ENCODE measurements at places on chromosomes 4 and X. TPM values are rescaled to one million over a fixed set of nuclear protein-coding genes. Genes with fewer than 3 reads are reported as not detected.

DNA sequence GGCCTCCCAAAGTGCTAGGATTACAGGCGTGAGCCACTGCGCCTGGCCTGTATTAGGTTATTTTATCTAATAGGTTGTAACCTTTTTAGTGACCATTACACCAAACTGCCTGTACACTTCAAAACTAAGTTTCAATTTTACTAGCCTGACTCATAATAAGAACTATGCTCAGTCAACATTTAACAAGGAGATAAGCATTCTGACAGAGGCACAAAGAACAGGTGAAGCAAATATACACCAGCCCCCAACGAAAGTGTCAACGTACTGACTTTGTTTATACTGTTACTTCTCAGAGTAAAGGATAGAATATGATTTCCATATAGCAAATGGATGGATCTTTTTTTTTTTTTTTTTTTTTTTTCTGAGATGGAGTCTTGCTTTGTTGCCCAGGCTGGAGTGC, 62.8 kb downstream of the SHISA3 start:
- no peak for DNase-seq

DNA sequence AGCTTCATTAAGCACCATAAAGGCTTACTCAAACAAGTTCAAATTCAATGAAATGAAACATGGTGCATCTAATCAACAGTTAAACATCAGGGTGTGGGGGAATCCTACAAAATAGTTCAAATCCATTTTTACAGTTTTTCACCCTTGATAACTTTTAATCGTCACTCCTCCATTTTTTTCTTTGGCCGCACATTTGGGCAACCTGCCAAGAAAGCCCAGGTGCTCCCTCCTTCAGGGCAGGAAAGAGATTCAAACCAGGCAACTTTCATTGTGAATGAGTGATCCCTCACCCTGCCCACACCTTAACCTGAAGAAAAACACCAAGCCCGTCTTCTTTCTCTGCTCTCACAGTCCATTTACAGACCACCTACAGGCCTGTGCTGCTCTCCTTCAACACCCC, 24.9 kb downstream of the TRIM61 start:
- no peak for DNase-seq

GRCh38 chr4:122854447-122855352, 28.1 kb downstream of the FGF2 start:
- no peak for DNase-seq

- no peak for DNase-seq
These were observed 92.2 kb downstream of the ADGRL3 start for GRCh38 chr4:61292322-61292721.

DNA sequence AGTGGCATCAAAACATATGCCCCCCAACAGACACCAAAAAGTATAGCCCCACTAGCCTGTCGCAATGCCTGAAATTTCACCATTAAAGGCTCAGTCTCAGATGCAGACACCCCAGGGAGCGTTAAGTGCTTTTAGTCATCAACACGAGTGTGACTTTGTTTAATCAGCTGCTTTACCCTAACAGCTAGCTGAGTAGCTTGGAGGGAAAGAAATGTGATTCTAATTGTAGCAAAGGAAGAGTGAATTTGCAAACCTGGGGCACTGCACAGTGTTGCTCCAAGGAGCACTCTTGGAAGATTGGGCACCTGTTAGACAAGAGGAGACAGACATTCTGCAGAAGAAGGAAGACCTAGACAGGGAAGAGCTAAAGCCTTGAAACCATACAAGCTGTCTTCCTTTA, 145.1 kb downstream of the BEND2 start:
- no peak for DNase-seq

GRCh38 chr4:189597341-189597740, 343.3 kb upstream of the FRG1 start:
- no peak for DNase-seq

GRCh38 chr4:121873604-121874003, 3.3 kb upstream of the BBS7 start:
- no peak for DNase-seq

- no peak for DNase-seq
These were observed 5.1 kb downstream of the FBXL5 start for GRCh38 chr4:15649914-15650545.

DNA sequence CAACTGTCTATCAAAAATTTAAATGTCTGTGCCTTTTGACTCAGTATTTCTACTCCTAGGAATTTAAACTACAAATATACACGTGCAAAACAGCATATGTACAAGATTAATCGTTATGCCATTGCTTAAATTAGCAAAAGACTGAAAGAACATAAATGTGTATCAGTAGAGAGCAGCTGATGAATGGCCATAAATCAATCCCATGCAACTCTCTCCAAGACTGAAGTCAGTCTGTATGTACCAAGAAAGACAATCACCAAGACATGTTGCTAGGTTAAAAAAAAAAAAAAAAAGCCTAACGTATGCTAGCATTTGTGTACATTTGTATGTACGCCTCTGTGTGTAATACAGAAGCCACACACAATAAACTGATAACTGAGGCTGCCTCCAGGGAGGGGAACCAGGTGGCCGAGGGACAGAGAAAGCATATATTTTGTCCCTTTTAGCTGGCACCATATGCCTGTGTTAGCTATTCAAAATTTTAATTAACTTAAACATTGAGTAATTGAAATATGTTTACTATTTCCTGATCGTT, 130.7 kb downstream of the SH3KBP1 start:
- no peak for DNase-seq

- DNase-seq: no peak
These were observed 5.2 kb downstream of the DNASE1L1 start for GRCh38 chrX:154403858-154404257.

DNA sequence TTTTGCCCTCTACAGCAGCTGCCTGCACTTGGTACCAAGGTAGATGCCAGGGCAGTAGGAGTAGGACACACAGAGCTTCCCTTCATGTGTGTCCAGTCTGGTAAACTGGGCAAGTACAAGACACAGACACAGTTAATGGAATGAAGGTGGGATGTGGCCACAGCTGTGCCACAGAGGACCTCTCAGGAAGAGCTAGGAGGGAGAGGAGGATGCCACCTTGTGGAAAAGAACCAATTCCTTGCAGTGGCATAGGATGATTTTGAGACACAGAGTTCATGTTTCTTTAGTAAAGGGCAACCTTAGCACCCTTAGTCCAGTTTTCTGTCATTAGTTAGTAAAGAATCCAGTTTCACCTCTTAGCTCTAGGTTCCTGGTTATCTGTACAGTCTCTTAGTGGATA, 36.3 kb upstream of the TBC1D14 start:
- DNase-seq: no peak

GRCh38 chr4:25131381-25131780, 28.9 kb downstream of the SEPSECS start:
- no peak for DNase-seq

DNA sequence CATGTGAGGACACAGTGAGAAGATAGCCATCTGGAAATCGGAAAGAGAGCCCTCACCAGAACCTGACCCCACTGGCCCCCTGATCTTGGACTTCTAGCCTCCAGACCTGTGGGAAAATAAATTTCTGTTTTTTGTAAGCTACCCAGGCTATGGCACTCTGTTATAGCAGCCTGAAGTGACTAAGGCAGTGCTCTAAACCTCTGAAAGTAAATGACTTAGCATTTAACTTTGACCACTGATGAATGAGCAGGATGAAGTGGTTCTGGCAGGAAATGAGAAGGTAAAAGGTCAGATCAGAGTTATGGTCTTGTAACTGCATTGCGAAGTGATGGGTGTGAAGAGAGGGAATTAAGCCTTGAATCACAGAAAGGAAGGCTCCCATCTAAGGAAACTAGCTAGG, 17.0 kb downstream of the GPAT3 start:
- DNase-seq: no peak

GRCh38 chr4:183300655-183301054, 19.4 kb downstream of the CLDN22 start:
- DNase-seq: no peak

- no peak for DNase-seq
These were observed 148.4 kb downstream of the AR start for GRCh38 chrX:67692246-67692645.

- no peak for DNase-seq
These were observed 74.8 kb downstream of the WWC2 start for GRCh38 chr4:183173580-183174526.

DNA sequence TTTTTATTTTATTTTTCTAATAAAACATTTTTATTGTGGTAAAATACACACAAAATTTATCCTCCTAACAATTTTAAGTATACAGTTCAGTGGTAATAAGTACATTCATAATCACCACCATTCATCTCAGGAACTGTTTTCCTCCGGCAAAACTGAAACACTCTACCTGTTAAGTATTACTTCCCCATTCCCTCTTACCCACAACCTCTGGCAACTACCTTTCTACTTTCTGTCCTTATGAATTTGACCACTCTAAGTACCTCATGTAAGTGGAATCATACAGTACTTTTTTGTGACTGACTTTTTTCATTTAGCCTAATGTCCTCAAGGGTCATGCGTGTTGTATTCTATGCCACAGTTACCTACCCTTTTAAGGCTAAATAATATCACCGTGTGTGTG, 21.1 kb upstream of the HSFX4 start:
- no peak for DNase-seq

DNA sequence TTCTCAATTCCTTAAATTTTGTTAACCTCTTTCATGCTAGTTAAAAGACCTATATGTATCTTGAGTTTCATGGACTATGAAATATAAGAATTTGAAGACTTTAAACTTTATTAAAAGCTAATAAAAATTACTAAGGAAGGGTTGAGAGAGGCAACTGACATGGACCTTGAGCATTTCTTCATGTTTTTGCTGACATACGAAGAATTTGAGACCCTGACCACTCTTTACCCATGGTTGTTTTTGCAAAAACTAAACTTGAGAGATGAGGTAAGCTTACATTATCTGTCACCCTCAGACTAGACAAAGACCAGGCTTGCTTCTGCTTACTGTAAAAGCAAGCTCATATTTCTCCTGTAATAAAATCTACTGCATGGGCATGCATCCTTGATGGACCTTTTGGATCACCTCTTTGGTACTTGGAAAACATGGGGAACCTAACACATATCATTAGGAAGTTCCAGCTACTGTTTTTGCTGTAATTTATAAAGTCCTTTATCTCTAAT, 338.2 kb upstream of the PABPC4L start:
- DNase-seq: no peak

DNA sequence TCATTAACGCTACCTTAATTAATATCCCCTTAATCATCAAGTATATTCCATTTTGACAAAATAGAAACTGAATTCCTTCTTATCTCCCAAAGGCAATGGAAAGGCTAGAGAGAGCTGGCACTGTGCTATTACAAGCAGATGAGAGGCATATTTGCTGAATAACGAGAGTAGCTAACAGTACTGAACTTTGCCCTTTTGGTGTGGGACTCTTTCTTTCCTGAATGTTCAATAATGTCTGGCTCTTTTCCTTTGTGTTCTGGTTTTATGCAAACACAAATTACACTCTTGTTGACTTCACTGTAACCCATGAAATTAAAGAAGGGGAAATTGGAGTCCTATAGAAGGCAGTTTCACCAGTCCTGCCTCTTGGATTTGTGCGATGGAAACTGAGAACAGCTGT, 63.5 kb downstream of the SHROOM3 start:
- no peak for DNase-seq

DNA sequence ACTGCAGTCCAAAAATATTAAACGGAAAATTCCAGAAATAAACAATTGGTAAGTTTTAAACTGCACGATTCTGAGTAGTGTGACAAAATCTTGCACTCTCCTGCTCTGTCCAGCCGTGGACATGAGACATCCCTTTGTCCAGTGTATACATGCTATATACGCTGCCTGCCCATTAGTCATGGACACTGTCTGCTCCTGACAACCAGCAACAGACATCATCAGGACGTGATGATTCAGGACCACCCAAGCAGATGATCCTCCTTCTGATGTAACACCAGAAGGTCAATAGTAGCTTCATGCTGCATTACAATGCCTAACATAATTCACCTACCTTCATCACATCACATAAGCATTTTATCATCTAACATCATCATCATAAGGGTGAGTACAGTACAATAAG, 36.3 kb downstream of the ATRX start:
- no peak for DNase-seq

DNA sequence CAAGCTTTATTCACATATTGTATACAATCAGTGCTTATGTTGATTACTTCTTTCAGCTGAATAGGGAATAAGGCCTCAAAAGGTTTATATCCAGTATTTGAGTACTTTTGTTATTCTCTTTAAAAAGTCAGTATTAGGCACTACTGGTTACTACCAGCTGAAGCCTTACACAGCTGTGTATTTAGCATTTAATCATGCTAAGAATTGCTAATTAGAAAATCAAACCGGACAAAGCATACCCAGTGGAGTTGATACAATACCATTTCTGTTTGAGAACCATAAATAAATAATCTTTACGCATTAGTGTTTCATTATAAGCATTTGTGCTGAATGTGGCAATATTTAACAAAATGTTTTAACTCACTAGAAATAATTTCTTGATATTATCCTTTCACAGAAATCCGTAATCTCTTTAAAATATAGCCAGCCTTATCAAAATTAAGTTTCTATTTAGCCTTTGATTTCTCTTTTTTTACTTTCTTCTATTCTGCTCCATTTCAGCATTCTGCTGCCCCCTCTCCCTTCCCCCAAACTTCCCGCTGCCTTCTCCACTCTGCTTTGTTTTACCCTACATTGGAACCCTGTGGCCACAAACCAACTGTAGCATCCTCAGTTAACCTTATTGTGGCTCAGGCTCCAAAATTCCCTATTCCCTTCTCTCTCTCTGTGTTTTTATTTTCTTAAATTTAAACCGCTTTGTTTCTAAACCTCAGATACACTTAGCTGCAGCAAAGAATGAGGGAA, 37.8 kb downstream of the UGT8 start:
- no peak for DNase-seq

- DNase-seq: no peak
These were observed 108.6 kb downstream of the RTL5 start for GRCh38 chrX:72023071-72023470.

DNA sequence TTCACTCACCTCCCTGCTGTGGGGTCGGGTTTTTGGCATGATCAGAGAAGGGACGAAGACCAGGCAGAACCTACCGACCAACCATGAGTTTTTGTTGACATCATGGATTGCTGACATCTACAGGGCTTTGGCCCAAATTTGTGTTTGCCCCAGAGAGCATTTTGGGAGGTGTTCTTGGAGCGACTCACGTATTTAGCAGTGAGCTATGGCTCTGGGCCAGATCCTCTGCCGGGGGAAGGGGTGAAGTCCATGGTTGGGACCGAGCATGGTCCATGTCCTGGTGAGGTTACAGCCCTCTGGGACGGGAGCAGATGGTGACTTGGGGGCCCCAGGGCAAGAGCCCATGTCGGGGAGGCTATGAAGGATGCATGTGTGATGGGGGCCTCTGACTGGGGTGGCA, 17.4 kb downstream of the SORCS2 start:
- DNase-seq: no peak

- no peak for DNase-seq
These were observed 102.0 kb upstream of the LEF1 start for GRCh38 chr4:108270466-108271450.

- DNase-seq: no peak
These were observed 127.0 kb downstream of the ZNF330 start for GRCh38 chr4:141347684-141348083.

- no peak for DNase-seq
These were observed 494.9 kb downstream of the GALNTL6 start for GRCh38 chr4:172308078-172308477.

Gene UCHL1
- 160 TPM for total RNA-seq

Gene IGSF1
- total RNA-seq: 0.49 TPM

Gene BMX
- 1.6 TPM for total RNA-seq

Gene KLHL4
- total RNA-seq: 2.1 TPM

Gene PRRG1
- 5.9 TPM for total RNA-seq

Gene SMIM31
- total RNA-seq: not detected
